ENCODE measurements at places on chromosomes 13 and 19. TPM values are rescaled to one million over a fixed set of nuclear protein-coding genes. Genes with fewer than 3 reads are reported as not detected.

OXGR1 gene
- total RNA-seq, result not detected

TUBA3C gene
- total RNA-seq, result not detected

GRCh38 chr19:31337008-31337914 is 12.0 kb downstream of the TSHZ3 start:
- H3K36me3 ChIP-seq, result no peaks in the 10 kb centered on the region
- no peaks in the 10 kb centered on the region for H3K27me3 ChIP-seq
- H3K4me3 ChIP-seq, result no peak overlapping the region
- DNase-seq, result no peak

GRCh38 chr13:39682310-39682709 is 26.8 kb downstream of the COG6 start:
- peaks cover 19% of the 10 kb centered on the region for H3K36me3 ChIP-seq
- H3K4me1 ChIP-seq, result no peaks in the 10 kb centered on the region
- DNase-seq, result no peak
- no peak overlapping the region for H3K27ac ChIP-seq
- H3K27me3 ChIP-seq, result no peaks in the 10 kb centered on the region
- H3K4me3 ChIP-seq, result no peak overlapping the region

DNA sequence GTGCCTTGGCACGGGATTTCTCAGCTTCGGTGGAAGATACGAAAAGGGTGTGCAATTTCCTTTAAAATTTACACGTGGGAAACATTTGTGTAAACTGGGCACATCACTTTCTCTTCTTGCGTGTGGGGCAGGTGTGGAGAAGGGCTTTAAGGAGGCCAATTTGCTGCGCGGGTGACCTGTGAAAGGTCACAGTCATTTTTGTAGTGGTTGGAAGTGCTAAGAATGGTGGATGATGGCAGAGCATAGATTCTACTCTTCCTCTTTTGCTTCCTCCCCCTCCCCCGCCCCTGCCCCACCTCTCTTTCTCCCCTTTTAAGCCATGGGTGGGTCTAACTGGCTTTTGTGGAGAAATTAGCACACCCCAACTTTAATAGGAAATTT is 7.2 kb downstream of the SLITRK5 start:
- no peaks in the 10 kb centered on the region for H3K4me1 ChIP-seq
- DNase-seq, result no peak
- H3K36me3 ChIP-seq, result no peaks in the 10 kb centered on the region
- H3K27ac ChIP-seq, result no peak overlapping the region
- H3K4me3 ChIP-seq, result no peak overlapping the region
- H3K27me3 ChIP-seq, result peaks cover 3% of the 10 kb centered on the region

TMPRSS9 gene
- total RNA-seq, result not detected

DNA sequence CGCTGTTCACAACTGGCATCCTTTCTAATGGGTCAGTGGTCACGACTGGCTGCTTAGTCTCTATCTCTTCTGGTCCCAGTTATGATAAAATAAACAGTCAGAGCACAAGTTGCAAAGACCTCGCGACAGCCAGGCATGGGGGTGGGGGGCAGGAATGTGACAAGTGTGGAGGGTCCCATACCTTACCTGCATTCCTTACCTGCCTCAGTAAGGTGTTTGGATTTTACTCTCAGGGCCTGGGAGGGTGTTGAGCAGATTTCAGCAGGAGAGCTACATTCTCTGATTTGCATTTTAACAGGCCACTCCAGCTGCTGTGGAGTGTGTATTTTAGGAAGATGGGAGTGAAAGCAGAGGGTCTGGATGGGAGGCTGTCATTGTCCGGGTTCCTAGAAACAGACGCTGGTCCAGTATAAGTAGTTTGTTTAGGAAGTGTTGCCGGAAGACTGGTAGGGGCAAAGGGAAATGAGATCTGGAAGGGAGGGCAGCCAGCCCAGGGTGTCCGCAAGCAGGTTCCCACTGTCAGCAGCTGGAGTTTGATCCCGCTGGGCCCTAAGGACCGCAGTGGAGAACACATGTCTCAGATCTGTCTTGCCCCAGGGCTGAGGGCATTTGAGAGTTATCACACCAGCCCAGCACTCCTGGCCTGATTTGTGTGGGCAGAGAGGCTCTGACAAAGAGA is 920.0 kb downstream of the UQCRFS1 start:
- H3K36me3 ChIP-seq, result no peaks in the 10 kb centered on the region
- DNase-seq, result no peak
- no peak overlapping the region for H3K27ac ChIP-seq
- H3K4me3 ChIP-seq, result no peak overlapping the region
- no peaks in the 10 kb centered on the region for H3K27me3 ChIP-seq

- no peaks in the 10 kb centered on the region for H3K27me3 ChIP-seq
- no peak overlapping the region for H3K4me3 ChIP-seq
- H3K36me3 ChIP-seq, result no peaks in the 10 kb centered on the region
- no peak for DNase-seq
- H3K4me1 ChIP-seq, result no peaks in the 10 kb centered on the region
- H3K27ac ChIP-seq, result no peak overlapping the region
Observed at GRCh38 chr13:91565296-91565695, 166.9 kb downstream of the GPC5 start.

GRCh38 chr13:52428295-52428694 is 22.1 kb downstream of the VPS36 start:
- peaks cover 15% of the 10 kb centered on the region for H3K36me3 ChIP-seq
- no peak for DNase-seq
- H3K27me3 ChIP-seq, result no peaks in the 10 kb centered on the region

- no peak within 1 kb of the TSS for H3K4me3 ChIP-seq
- no peaks in the 10 kb centered on the region for H3K4me1 ChIP-seq
- no peaks in the 10 kb centered on the region for H3K27me3 ChIP-seq
- no peak within 1 kb of the TSS for H3K27ac ChIP-seq
Observed at GRCh38 chr19:5913739-5914357, at the start of gene CAPS. Gene CAPS, plus strand, starts transcription at chr19:5914254. Its CDS starts 153 bp downstream, at chr19:5914407.

DNA sequence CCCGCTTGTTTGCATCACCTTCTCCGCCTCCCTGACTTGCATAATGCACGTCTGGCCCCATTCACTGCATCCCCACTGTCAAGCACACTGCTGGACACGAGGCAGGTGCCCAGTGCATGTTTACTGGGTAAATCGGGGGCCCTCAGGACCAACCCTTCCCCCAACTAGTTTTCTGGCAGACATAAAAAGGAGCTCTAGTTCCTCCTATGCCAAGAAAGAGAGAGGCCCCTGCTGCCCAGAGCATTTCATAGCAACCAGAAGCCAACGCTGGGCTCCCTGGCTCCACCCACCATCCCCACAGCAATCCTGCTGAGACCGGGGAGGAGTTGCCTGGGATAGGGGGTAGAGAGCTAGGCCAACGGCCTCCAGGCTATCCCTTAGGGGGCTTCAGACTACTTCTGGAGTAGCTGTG is 23.2 kb downstream of the ANKRD27 start:
- peaks cover 16% of the 10 kb centered on the region for H3K36me3 ChIP-seq
- no peak overlapping the region for H3K4me3 ChIP-seq
- no peaks in the 10 kb centered on the region for H3K27me3 ChIP-seq
- H3K27ac ChIP-seq, result no peak overlapping the region
- DNase-seq, result no peak
- no peaks in the 10 kb centered on the region for H3K4me1 ChIP-seq

WDR62 gene
- 1.3 TPM for total RNA-seq

HSPB6 gene
- total RNA-seq, result not detected

ZNF440 gene
- 18.0 TPM for total RNA-seq

DNA sequence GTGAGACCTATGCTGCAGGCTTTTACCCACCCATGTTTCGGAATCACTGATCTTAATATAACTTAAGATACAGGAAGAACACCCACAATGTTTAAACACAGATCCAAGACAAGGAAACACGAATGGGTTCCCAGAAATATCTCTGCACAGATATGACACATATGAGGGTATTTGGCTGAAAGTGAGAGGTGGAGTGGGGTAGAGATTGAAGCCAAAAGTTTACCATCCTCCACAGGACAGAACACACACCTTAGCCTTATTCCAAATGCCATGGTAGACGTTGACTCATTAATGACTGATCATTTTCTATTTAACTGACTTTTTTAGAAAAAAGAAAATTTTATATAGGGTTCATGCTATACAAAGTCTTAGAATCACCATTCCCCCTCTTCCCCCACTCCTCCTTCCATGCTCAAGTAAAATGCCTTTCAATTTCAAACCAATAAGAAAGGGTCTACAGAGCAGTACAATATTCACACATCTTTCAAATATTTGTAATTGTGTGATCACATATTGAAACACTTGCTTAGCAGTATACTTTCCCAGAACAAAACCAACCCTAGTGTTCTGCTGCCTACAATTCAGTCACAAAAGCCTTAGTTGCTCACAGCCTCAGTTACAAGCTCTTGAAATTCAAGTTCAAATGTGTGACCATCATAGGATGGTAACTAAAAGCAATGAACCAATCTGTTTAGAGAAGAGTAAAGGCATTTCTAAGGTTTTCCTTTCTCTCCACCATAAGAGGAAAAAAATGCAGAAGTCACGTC is 11.8 kb upstream of the DOCK9 start:
- no peaks in the 10 kb centered on the region for H3K36me3 ChIP-seq
- no peak for DNase-seq
- no peak overlapping the region for H3K27ac ChIP-seq
- H3K27me3 ChIP-seq, result no peaks in the 10 kb centered on the region

DNA sequence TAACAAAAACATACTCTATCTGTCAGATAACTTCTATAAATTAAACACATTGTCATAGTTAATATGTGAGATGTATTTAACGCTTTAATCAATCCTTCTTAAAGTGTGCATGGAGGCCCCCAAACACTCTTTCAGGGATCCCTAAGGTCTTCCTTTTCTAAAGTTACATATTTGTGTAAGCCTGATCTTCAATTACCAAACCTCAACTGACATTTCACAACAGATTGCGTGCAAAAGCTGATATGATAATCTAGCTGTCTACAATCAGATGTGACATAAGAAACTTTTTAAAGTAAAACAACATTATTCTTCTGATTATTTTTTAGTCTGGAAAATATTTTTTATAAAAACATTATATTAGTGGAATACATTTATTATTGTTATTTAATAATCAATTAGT is 1850.4 kb downstream of the OLFM4 start:
- no peak for DNase-seq
- H3K36me3 ChIP-seq, result no peaks in the 10 kb centered on the region
- H3K27me3 ChIP-seq, result no peaks in the 10 kb centered on the region
- no peak overlapping the region for H3K27ac ChIP-seq
- no peak overlapping the region for H3K4me3 ChIP-seq
- no peaks in the 10 kb centered on the region for H3K4me1 ChIP-seq

ZNF878 gene
- total RNA-seq, result not detected

SWSAP1 gene
- total RNA-seq, result 4.8 TPM

- no peak for DNase-seq
- no peaks in the 10 kb centered on the region for H3K4me1 ChIP-seq
- no peaks in the 10 kb centered on the region for H3K36me3 ChIP-seq
- H3K27me3 ChIP-seq, result no peaks in the 10 kb centered on the region
- H3K4me3 ChIP-seq, result no peak overlapping the region
Observed at GRCh38 chr13:76711550-76712182, 174.5 kb downstream of the KCTD12 start.

GRCh38 chr13:34842466-34842865 is 99.6 kb upstream of the NBEA start:
- H3K4me1 ChIP-seq, result no peaks in the 10 kb centered on the region
- H3K27me3 ChIP-seq, result no peaks in the 10 kb centered on the region
- no peak overlapping the region for H3K27ac ChIP-seq
- H3K36me3 ChIP-seq, result no peaks in the 10 kb centered on the region

Data from CD4-positive, alpha-beta memory T cell (primary cell).